IPS DF 6.9 (cell line): ENCODE measurements at places on chromosomes 16 and 17.

GRCh38 chr17:51419476-51419875 lies 159.1 kb downstream of the UTP18 start:
- DNase-seq = no peak

GRCh38 chr16:67356396-67356795 lies 29.8 kb downstream of the LRRC36 start:
- no peak for DNase-seq

DNA sequence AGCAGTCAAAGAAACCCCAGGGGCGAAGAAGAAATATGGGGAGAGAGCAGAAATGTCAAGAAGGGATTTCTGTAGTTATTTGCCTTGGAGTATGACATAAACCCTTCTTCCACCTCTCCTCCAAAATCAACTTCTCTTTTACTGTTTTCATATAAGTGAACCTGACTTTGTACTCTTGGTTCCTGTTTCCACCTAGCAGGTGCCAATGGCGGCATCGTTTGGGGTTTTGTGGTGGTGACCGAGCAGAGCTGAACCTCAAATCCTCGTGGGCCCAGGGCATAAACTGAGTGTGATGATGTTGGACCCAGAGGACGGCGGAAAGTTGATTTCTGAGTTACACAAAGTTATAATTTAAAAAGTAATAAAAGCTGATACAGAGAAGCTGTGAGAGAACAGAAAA lies 39.6 kb upstream of the PSMD7 start:
- no peak for DNase-seq

DNA sequence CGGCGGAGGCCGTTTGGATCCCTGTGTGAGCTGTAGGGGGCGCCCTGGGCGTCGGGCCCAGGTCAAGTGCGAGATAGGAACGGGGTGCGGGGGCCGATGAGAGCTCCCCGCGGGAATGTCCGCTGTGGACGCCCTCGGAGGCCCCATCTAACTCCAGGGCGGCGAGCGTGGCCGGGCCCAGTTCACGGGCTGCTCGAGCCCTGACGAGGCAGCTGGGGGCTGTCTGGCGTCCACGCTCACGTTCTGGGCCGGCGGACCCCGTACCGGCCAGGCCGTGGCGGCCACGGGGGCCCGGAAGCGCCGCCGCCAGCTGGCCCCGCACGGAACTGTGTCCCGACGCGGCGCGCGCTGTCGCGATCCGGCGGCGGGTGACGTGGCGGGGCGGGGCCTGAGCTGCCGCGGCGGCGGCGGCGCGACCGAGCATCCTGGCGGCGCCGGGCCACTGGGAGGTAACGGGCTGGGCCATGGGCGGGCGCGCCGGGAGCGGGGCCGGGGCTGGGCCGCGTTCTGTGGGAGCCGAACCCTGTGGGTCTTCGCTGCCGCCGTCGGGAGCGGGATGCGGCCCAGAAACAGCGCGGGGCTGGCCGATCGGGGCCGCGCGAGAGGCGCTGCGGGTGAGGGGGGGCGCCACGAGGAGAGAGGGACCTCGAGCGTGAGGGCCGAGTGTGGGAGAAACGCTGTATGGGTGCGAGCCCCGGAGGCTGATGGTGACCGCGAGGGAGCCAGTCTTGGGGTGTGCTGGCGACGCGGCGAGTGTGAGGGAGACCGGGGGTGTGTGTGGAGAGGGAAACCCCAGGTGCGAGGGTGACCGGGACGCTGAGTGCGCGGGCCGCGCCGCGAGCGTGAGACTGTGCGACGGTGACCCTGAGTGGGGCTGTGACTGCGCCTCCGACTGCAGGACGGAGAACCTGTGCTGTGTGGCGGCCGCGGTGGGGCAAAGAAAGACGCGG lies at the start of gene SLC7A6:
Gene SLC7A6, plus strand, starts transcription at position 399 of the 950 bp plus-strand sequence. CDS start 10,201 bp downstream, outside the sequence.
- no peak for DNase-seq

- DNase-seq = no peak
Measured at GRCh38 chr17:40349477-40349894, 15.1 kb downstream of the GJD3 start.

DNA sequence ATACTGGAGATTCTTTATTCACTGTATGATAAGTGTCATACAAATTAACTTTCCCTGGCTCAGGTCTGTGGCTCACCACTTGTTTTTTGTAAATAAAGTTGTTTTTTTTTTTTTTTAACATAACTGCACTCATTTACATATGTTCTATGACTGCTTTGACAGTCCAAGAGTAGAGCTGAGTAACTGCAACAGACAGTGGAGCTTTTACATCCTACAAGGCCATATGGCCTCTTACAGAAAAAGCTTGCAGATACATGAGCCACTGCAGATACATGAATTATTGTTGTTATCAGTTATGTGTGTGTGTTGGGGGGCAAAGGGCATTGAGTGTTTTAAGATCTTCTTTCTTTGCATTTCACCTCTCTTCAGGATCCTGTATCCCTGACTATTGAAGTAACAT lies 311.7 kb downstream of the BCAS3 start:
- DNase-seq = no peak
